Chondrocyte (in vitro differentiated cells): ENCODE measurements at places on chromosomes 13 and 19. TPM values are rescaled to one million over a fixed set of nuclear protein-coding genes. Genes with fewer than 3 reads are reported as not detected.
A peak's percentile ranks its signal among the peaks of the same experiment; 100 is the strongest.

GRCh38 chr13:94822356-94822755 is 110.0 kb upstream of the SOX21 start:
- H3K27me3 ChIP-seq = peaks cover 14% of the 10 kb centered on the region
- DNase-seq = no peak
- no peak overlapping the region for H3K27ac ChIP-seq

DNA sequence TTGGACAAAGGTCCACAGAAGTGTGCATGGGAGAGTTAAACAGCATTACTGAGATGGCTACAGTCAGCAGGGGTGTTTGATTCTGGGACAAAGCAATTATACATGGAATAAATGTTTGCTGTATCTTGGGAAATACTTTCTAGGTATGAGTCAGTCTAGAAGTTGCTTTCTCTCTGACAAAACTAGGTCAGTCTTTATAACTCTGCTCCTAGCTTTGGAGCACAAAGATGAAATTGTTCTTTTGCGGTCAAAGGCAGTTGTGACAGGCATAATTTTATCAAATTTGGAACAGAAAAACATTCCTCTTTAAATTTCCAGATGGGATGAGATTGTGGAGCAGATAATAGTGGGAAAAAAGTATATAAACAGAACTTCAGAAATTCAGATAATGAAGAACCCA is 1045.4 kb upstream of the MIR17HG start:
- H3K36me3 ChIP-seq = no peaks in the 10 kb centered on the region
- H3K27ac ChIP-seq = peak overlapping the region; percentile 54
- H3K4me3 ChIP-seq = no peak overlapping the region
- no peaks in the 10 kb centered on the region for H3K27me3 ChIP-seq

GRCh38 chr13:51050021-51050830 is 60.8 kb downstream of the C13orf42 start:
- H3K27ac ChIP-seq = no peak overlapping the region
- H3K4me3 ChIP-seq = no peak overlapping the region
- no peak for DNase-seq
- no peaks in the 10 kb centered on the region for H3K27me3 ChIP-seq
- no peaks in the 10 kb centered on the region for H3K36me3 ChIP-seq

HOMER3 gene
- 34.5 to 54.7 TPM (median 50.6 TPM) in 3 replicates for total RNA-seq

- peaks cover 34% of the 10 kb centered on the region for H3K4me1 ChIP-seq
- H3K4me3 ChIP-seq = no peak overlapping the region
- H3K36me3 ChIP-seq = no peaks in the 10 kb centered on the region
- no peak for DNase-seq
Measured at GRCh38 chr19:45218911-45219743, 26.1 kb downstream of the EXOC3L2 start.
